SK-N-SH (cell line): ENCODE measurements at places on chromosomes 5 and 9.

GRCh38 chr5:142701673-142702311 lies 15.9 kb upstream of the FGF1 start:
- DNase-seq = no peak

- no peak for DNase-seq
These were observed 230.9 kb downstream of the FAM114A2 start for GRCh38 chr5:153807801-153808200.

- no peak for DNase-seq
These were observed 30.7 kb upstream of the CORO2A start for GRCh38 chr9:98222885-98223691.

- peak; percentile 30 for DNase-seq
These were observed 15.2 kb upstream of the TAF11L2 start for GRCh38 chr5:17482790-17483189.

DNA sequence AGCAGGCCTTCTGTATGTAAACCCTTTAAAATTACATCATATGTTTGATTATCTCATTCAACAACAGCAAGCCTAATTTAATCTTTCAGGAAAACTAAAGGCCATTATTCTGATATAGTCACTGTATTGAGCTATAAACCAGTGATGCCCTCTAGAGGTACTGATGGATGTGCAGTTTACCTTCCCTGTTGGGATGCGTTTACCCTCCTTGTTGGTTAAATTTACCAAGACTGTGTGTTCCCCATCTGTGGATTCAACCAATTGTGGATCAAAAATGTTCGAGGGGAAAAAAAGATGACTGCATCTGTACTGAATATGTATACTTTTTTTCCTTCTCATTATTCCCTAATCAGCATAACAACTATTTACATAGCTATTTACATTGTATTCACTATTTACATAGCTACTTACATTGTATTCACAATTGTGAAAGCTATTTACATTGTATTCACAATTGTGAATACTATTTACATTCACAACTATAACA lies 3.7 kb upstream of the BAAT start:
- no peak for DNase-seq

- no peak for DNase-seq
These were observed 130.8 kb downstream of the ARHGAP26 start for GRCh38 chr5:142900927-142901326.

GRCh38 chr9:2257248-2257929 lies 242.2 kb downstream of the SMARCA2 start:
- DNase-seq = no peak

DNA sequence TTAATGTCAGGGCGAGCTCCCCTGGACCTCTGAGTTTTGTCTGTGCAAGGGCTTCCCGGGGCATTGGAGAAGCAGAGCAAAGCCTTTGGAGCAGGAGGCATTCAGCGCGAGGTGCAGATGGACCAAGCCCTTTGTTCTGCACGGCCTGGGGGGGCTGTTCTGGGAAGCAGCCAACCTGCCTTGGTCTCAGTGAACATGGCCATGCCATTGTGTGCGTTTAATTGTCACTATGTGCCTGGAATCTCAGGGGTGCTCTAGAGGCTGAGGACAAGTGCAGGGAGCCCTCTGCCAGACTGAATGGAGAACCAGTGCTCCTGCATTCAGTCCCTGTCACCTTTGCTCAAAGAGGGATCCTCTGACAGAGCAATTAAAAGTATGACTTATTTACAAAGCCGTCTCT lies 329.4 kb downstream of the IRX1 start:
- no peak for DNase-seq

DNA sequence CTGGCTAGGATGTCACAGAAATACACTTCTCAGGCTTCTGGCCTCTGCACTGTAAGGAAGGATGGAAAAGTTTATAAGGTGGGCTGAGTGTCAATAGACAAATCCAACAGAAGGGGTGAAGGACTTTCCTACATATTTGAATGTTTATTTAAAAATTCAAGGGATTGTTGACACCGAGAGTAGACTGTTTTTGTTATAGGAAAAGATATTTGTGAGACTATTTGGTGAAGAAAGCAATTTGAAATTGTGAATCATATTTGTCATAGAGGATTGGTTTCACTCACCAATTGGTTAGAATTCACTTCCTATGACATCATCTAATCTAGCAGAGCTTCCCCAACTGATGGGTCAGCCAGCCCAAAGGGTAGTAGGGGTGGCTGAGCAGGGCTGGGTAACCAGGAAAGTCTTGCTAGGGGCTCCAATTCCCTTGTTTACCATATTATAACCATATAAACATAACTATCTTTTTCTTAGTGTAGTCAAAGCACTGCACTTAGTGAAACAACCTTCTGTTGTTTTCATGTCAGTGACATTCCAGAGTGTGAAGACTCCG lies 14.9 kb upstream of the MEGF10 start:
- no peak for DNase-seq

GRCh38 chr9:33287087-33287490 lies 3.2 kb upstream of the NFX1 start:
- peak; percentile 65 for DNase-seq

DNA sequence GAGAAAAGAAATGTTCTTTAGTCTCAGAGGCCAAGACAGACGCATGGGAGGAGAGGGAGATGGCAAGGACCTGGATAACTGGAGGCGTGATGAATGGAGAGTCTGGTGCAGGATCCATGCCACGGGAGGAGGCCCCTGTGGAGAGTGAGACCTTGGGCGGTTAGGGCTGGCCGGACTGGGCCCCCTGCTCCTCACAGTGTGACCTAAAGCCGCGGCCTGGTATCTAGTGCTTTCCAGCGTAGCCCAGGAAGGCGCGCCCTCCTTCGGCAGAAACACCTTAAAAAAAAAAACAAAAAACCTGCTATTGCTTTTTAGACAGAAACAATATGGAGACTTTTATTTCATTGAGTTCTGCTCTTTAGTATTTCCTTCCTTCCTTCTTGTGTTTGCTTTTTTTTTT lies 33.1 kb downstream of the SCGB3A1 start:
- DNase-seq = no peak

DNA sequence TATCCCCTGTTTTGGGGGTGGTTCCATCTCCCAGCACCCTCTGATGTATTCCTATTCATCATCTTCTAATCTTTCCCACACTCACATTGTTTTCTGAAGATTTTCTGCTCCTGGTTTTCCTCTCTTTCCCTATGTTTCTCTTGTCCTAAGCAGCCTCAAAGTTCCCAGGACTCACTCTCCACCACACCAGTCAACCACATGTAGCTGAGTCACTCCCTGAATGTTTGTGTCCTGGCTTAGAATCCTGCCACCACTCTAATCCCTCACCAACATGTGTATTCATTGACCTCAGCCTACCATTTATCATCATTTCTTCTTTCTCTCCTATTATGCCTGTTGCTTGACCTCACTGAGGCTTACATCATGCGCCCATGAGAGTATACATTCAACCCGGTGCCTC lies 282.4 kb upstream of the ADAMTS16 start:
- DNase-seq = no peak

- DNase-seq = no peak
These were observed 51.1 kb downstream of the GCNT1 start for GRCh38 chr9:76510041-76510440.

- DNase-seq = no peak
These were observed 9.8 kb downstream of the CD74 start for GRCh38 chr5:150402901-150403342.

- peak; percentile 22 for DNase-seq
These were observed 107.6 kb downstream of the PLPP1 start for GRCh38 chr5:55427157-55427556.

GRCh38 chr5:132473019-132473531 lies 17.5 kb downstream of the IRF1 start:
- DNase-seq = no peak

DNA sequence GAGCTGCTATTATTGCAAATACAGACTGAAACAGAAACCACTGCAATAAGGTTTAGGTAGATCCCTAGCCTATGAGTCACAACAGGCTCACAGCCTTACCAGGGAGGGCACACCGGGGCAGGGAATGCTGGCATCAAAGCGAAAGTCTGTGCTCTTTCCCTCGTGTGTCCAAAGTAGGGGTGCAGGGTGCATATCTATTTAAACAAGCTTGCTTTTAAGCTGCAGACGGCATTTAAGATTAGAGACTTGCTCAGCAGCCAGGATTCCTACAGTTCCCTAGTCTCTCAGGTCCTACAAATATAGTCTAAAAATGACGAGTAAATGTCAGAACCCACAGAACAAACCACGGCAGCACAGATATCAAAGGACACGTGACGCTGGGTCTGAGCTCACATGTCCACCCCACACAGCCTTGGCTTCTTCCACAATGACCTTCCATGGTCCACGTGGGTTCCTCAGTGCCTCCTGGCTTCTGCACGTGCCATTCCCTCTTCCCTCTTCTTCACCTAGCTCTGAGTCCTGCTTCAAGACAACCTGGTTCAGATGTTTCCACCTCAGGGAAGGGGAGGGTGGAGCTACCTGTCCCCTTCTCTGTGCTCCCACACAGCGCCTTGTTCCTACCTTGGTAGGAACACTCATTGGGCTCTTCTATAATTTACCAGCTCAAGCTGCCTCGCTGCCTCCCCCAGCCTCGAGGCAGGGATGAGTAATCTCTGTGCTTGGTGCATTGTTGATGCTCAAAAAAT lies 193.2 kb downstream of the MAPKAP1 start:
- DNase-seq = no peak

DNA sequence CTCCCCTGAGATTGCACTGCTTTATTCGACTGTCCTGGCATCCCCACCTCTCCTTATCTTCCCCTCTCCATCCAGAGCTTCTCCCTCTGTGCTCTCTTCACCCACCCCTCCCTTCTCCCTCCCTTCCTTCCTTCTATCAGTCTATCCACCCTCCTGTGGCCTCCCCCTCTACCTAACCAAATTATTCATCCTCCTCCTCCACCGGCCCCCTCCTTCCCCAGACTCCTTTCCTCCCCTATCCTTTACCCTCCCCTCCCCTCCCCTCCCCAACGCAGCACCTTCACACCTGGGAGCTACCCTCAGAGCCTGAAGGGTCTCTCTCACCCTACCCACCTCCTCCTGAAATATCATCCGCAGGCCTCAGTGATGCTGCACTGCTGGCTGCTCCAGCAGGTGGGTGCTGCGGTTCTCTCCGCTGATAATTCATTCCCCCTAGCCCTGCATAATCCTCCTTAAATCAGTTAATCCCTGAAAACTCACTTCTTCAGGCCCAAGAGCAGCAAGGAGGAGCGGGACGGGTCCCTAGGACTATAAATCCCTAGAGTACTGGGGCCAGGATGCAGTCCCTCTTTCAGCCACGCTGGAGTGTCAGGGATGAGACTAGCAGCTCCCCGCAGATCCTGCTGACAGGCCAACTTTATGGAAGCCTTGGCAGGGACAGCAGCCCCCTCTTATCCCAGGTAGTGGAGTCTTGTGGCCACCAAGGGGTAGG lies 97.8 kb downstream of the PCDH1 start:
- no peak for DNase-seq

- DNase-seq = no peak
These were observed 97.8 kb downstream of the MPDZ start for GRCh38 chr9:13181652-13182051.

GRCh38 chr9:34992376-34992951 lies 2.9 kb downstream of the DNAJB5 start:
- no peak for DNase-seq

- no peak for DNase-seq
These were observed 69.8 kb downstream of the CMYA5 start for GRCh38 chr5:79759436-79759835.

DNA sequence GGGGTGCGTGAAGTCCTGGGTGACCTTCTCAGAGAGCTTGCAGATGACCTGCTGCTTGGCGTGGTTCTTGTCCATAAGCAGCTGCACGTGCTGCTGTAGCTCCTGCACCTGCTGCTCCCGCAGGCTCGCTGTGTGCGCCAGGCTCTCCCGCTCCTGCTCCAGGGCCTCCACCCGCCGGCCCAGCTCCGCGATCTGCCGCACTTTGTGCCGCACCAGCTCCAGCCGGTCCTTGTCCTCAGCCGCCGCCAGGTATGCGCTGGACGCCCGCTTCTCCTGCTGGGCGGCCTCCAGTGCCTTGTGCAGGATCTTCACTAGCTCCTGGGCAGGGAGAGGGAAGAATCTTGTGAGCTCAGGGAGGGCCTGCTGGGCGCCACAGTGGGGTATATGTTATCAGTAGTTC lies 28.5 kb upstream of the CORO2A start:
- DNase-seq = no peak

GRCh38 chr9:124272979-124273378 lies 15.2 kb downstream of the NEK6 start:
- DNase-seq = no peak

- DNase-seq = no peak
These were observed 2232.8 kb upstream of the WWC1 start for GRCh38 chr5:166058660-166059059.

DNA sequence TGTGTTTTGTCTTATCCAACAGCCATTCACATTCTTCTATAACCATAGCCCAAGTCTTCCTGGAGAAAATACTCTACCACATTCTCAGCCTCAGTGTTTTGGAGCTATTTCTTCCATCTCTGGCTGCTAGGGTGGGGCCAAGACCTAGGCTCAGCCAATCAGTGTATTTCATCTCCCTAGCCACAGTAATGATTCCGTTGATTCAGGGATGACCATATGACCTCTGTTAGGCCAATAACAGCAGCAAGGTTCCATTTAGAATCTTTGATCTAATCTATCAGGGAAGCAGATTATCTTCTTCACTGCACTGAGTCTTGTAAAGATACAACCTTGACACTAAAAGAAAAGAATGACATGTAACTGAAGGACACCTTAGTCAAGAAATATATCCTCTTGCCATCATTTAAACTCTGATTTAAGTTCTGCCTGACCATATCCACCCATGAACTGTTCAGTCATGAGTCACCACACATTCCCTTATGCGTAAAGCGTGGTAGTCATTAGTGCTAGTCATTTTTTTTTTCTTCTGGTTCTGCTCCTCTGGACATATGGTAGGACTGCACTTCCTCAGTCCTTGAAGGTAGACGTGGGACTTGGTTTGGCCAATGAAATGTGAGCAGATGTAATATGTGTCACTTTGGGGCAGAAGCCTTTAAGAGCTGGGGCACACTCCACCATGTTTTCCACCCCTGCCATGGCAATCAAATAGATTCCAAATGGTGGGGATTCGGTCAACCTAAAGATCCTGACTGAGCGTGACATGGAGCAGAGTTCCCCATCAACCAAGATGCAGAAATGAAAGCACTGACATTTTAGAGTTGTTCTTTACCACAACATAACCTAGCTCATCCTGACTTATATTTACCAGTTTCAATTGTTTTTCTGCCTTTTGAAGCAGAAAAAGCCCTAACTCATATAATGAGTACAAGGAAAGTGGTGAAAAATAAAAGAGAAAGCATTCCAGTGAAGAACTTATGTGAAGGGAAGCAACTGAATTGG lies 12.7 kb upstream of the PRELID2 start:
- DNase-seq = no peak

DNA sequence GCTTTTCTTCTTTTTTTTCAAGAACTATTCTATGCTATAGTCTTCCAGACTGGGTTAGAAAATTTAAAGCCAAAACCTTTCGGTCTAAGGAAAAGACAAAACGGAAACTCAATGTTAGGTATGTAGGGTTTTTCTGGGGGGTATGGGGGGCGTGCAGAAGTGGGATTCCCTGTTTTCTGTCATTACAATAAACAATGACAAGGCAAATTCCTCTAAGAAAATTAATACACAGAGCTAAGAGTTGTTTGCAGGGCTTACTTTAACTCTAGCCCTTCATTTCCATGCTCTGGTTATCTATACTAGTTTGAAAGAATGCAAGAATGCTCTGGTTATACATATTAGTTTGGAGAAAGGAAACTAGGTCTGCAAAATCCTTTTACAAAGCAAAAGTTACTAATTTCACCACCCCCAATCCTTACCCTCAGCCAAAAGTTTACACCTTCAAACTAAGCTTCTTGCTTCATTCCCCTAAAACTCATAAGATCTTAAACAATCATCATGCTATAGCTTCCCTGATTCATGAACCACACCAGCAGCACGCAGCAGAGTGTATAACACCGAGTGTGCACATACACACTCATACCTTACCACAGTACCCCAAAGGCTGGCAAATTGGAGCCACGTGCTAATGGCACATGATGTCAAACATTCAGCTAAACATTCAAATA lies 89.1 kb upstream of the NR5A1 start:
- no peak for DNase-seq
